Effector memory CD8-positive, alpha-beta T cell (primary cell): ENCODE measurements at places on chromosomes 2 and 18.

DNA sequence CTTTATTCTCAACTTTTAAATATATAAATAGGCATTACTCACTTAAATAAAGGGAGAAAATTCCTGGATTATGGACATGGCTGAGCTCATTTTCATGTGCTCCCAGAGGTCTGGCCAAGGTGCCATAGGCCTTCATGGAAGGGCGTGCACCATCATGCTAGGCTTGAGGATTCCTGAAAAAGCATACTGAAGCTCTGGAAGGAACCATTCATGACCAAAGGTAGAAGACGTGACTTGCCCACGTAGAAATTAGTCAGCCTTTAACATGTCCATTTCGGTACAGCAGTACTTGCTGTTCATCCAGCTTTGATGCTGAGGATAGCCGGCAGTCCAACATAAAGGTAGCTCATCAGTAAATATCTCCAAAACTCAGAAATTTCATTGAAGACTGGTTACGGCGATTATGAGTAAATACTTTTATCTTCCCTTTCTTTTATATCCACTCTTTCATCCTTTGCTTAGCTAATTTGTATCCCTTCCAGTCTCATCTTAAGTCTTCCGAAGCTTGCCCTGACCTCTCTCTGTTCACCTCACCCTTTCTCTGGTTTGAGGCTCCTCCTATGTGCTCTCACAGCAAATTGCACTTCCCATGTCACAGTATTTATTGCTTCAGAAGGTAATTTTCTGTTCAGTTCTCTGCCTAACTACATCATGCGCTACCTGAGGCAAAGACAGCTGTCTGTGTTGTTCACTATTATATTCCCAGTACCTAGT lies 32.3 kb upstream of the ASNSD1 start:
- no peak for DNase-seq

DNA sequence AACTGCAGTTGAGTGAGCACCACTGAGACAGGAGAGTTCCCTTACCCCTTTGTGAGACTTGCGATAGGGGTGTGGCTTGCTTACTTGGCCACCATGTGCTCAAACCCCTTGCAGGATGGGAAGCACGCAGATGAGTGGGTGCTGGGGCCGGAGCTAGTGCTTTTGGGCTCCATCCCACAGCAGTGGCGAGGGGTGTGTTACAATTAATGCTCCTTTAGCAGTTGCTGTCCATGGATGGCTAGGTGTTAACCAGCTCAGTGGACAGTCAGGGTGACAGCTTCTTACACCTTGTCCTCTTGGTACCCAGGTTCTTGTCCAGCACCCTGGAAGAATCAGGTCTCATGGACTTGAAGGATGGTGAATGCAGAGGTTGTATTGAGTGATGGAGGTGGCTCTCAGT lies 103.9 kb downstream of the SH3RF3 start:
- DNase-seq = no peak

- no peak for DNase-seq
These were observed 58.6 kb downstream of the KCNG2 start for GRCh38 chr18:79856119-79857007.

GRCh38 chr18:23871410-23871809 lies 143.1 kb upstream of the TTC39C start:
- peak; percentile 77 for DNase-seq

- no peak for DNase-seq
These were observed 74.4 kb upstream of the ASB18 start for GRCh38 chr2:236338495-236339184.

DNA sequence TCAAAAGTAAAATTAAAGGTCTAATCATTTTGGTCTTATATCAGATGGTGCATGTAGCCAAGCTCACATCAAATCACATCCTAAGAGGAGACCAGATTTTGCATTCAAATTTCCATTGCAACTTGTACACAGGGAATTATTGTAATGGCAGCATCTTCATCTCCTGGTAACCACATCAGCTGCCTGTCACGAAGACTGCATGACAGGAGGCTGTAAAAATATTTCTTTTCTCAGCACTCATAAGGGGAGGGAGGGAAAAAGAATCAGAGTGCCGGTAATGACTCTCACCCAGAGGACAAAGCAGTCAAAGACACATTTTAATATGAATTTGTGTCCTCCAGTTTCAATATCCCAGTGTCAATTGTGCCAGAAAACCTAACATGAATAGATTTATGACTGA lies 216.7 kb downstream of the TMEM163 start:
- DNase-seq = no peak

DNA sequence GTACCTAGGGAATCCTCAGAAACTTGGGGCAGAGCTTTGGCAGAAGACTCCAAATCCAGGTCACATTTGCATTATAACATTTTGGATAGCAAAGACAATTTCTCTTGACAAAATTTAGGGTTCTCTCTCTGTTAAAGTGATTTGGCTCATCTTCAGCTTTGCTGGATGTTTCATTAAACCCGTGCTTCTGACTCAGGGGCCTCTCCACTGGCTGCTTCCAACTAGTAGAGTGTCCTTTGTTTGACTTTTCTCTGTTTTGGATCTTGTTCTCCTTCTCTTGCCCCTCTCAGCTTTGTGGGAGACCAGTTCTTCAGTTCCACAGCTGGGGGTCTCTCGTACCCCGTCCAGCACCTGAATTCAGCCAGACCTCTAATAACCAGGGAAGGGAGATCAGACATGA lies 145.6 kb downstream of the PLCL1 start:
- DNase-seq = no peak

GRCh38 chr2:230762317-230762896 lies 49.8 kb downstream of the CAB39 start:
- no peak for DNase-seq

DNA sequence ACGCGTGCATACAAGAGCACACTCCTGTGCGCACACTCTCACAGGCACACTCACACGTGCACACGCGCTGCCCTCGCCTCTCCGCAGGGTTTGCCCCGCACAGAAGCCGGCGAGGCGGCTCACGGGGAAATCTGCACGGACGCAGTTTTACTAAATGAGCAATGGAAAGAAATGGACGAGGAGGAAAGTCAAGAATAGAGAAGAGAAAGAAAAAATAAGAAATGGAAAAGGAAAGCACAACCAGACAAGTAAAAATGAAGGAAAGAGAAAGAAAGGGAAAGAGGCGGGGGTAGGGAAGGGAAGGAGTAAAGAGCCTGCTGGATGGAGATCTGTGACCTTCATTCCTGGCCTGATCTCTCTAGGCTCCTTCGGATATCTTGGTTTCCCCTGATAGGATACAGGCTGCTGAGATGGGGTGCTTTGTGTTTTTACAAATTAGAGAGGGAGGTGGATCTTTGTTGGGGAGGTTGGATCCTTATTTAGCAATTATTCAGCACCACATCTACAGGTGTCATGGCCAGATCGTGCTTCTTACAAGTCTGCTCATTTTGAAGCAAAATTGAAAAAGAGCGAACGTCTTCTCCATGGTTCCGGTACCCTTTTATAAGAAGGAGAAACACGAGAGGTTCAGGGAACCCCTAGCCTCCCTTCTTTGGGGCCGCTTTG lies 693 bp upstream of the LRP2 start:
- DNase-seq = no peak

DNA sequence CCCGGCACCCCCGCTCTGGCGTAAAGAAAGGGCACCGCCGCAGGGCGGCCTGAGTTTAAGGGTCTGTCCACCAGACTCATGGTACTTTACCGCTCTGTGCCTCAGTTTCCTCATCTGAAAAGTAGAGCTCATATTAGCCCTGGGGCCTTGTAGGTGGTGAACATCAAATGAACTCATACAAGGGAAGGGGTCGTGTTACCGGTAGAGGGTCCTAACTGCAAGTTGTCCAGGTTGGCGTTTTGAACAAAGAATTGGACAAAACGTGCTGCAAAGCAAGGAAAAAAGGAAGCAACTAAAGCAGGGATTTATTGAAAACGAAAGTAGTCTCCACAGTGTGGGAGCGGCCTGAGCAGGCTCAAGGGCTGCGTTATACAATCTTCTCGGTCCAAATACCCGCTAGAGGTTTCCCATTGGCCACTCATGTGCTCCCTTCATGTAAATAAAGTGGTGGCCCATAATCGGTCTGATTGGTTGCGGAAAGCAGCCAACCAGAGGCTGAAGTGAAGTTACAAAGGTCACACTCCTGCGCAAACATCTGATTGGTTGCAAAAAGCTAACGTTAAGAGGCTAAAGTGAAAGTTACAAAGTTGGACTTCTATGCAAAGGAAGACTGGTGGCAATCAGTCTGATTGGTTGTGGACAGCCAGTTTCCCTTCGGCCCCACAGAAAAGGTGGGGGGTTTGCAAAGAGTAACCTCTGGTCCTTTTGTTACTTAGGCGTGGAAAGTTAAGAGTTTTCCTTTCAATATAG lies 80.7 kb upstream of the LDLRAD4 start:
- peak; percentile 52 for DNase-seq

GRCh38 chr18:47108373-47108772 lies 41.9 kb downstream of the HDHD2 start:
- DNase-seq = no peak

DNA sequence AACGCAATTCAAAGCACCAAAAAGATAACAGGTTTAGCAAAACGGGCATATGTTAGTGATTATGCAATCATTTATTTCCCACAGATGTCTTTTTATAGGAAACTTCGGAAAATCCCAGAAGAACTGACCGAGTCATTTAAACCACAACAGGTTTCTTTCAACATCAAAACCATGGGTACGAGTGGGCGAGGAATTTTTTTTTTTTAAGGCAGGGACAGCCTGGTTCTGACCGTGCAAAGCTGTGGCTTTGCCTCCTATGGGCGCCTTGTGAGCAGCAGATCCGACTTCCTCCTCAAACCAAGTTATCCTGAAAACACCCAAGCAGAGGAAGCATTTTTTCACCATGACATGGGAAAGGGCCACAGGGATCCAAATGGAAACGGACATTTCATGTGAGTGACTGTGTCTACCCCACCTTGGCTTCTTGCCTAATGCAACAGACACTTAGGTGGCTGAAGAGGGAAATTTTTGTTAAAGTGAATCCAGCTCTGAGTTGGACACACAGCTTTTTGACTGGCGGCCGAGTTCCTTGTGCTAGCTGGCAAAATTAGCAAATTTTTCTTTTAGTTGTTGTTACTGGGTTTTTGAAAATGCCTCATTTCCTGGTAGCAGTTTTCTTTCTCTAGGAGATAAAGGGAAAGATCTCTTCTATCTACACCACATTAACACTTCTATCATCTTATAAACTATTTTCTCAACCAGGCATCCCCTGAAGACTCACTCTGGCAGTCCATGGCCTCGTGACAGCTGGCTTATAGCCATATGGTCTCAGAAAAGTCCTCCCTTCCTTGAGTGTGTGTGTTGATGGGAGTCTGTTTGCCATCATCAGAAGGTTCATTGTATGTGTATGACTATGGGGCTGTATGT lies 487.4 kb upstream of the ZEB2 start:
- DNase-seq = no peak

GRCh38 chr2:195687320-195688086 lies 30.5 kb downstream of the SLC39A10 start:
- no peak for DNase-seq

DNA sequence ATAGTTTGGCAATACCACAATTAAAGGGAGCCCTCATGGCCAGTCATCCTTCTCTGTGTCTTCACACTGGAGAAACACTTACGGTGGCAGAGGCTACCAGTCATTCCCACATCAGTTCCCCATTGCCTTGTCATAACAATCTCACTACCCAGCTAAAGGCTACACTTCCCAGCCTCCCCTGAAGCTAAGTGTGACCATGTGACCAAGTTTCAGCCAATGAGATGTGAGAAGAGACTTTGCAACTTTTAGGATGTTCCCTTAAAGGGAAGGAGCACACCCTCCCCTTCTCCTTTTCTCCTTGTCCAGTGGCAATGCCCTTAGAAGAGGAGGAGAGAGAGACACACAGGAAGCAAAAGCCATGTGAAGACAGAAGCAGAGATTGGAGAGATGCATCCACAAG lies 89.0 kb upstream of the RAB12 start:
- no peak for DNase-seq

- DNase-seq = no peak
These were observed 36.9 kb downstream of the KCTD18 start for GRCh38 chr2:200472853-200473464.

- DNase-seq = no peak
These were observed 104.8 kb downstream of the LBH start for GRCh38 chr2:30336084-30336483.

- no peak for DNase-seq
These were observed 40.5 kb downstream of the CCDC85A start for GRCh38 chr2:56224316-56224715.

GRCh38 chr2:197804758-197805714 lies 643 bp downstream of the PLCL1 start:
- peak; percentile 17 for DNase-seq

- no peak for DNase-seq
These were observed 359.1 kb downstream of the MEIS1 start for GRCh38 chr2:66794070-66794469.

- DNase-seq = no peak
These were observed 41.9 kb upstream of the RAPGEF4 start for GRCh38 chr2:172693529-172694455.
